Memory B cell (primary cell): ENCODE measurements at places on chromosomes 4 and X.

- DNase-seq, result no peak
These were observed 57.9 kb upstream of the TMPRSS11A start for GRCh38 chr4:68021185-68021584.

- DNase-seq, result no peak
These were observed 716.1 kb upstream of the INTU start for GRCh38 chr4:126916626-126917140.

- no peak for DNase-seq
These were observed 35.9 kb downstream of the AFF1 start for GRCh38 chr4:86970447-86971354.

- DNase-seq, result no peak
These were observed 111.9 kb upstream of the KLF8 start for GRCh38 chrX:56120242-56120641.

- DNase-seq, result no peak
These were observed 1.0 kb upstream of the DDX60 start for GRCh38 chr4:168319486-168320019.

GRCh38 chrX:40434947-40435346, 145.8 kb upstream of the ATP6AP2 start:
- DNase-seq, result no peak

GRCh38 chr4:42643685-42644084, 13.2 kb downstream of the ATP8A1 start:
- peak; percentile 36 for DNase-seq

- DNase-seq, result no peak
These were observed 634.8 kb upstream of the MAGEB2 start for GRCh38 chrX:29580560-29580959.
